ENCODE measurements at places on chromosomes 7 and 10.

GRCh38 chr10:75407713-75408508 lies 6.3 kb upstream of the ZNF503 start:
- DNase-seq: no peak

GRCh38 chr7:158924956-158925355 lies 68.6 kb downstream of the DYNC2I1 start:
- DNase-seq: no peak

GRCh38 chr7:89757910-89758309 lies 396.4 kb upstream of the STEAP1 start:
- DNase-seq: no peak

DNA sequence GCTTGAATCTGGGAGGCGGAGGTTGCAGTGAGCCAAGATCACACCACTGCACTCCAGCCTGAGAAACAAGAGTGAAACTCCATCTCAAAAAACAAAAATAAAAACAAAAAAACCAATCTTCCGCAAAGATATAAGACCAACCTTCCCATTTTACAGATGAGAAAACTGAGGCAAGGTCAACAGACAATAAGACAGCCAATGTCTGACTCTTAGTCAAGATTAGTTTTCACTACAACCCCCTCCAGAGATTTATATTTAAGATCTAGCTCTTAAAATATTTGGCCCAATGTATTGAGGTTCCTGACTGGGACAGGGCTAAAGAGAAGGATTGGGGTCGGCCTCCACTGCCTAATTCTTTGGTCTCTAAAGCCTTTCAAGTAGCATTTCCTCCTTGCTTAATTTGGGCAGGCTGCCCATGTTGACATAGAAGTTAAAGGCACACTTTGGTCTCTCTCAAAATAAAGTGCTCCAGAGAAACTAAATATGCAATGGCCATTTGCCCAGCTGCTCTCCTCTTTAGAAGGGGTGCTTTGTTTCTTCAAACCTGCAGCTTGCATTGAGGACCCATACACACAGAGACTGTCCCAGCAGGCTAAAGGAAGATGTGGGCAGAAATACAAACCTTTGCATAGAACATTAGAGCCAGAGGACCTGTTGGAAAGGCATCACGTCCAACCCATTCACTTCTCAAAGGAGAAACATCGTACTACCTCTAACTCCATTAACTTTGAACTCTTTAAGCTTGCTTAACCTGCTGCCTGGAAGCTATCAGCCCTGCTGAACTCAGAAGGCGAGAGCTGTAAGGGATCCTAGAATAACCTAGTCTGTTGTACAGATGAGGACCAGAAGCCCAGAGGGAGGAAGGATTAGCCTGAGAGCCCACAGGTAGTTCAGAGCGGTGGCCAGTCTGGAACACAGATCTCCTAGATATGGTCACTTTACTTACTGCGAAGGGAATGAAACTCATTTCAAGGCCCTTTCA lies 3.9 kb downstream of the TECTB start:
- DNase-seq: no peak

- DNase-seq: no peak
Observed at GRCh38 chr7:97002555-97003261, 2.6 kb upstream of the DLX6 start.

- no peak for DNase-seq
Observed at GRCh38 chr7:73585196-73585595, 6.8 kb upstream of the TBL2 start.

- no peak for DNase-seq
Observed at GRCh38 chr7:122268101-122268500, 36.4 kb downstream of the FEZF1 start.

GRCh38 chr10:119337796-119338432 lies 130.5 kb downstream of the GRK5 start:
- no peak for DNase-seq

GRCh38 chr10:86950349-86950748 lies 7.1 kb downstream of the MMRN2 start:
- no peak for DNase-seq

DNA sequence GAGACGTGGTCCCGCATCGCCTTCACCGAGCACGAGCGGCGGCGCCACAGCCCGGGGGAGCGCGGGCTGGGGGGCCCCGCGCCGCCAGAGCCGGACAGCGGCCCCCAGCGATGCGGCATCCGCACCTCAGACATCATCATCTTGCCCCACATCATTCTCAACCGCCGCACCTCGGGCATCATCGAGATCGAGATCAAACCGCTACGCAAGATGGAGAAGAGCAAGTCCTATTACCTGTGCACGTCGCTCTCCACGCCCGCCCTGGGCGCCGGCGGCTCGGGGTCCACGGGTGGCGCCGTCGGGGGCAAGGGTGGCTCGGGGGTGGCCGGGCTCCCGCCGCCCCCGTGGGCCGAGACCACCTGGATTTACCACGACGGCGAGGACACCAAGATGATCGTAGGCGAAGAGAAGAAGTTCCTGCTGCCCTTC lies 737 bp downstream of the CNNM2 start:
- DNase-seq: no peak

Measured in cerebellum (tissue), 4 donors.